Fibroblast of skin of left biceps (primary cell): ENCODE measurements at places on chromosomes 7 and 10.

- no peak for DNase-seq
Observed at GRCh38 chr10:97851341-97852001, 1.8 kb downstream of the GOLGA7B start.

- DNase-seq: no peak
Observed at GRCh38 chr10:115092555-115093285, 445 bp upstream of the ATRNL1 start.

GRCh38 chr7:50265968-50266634, 38.4 kb upstream of the IKZF1 start:
- DNase-seq: no peak

GRCh38 chr7:5636914-5637313, 144.5 kb downstream of the RNF216 start:
- peak; percentile 73 for DNase-seq

DNA sequence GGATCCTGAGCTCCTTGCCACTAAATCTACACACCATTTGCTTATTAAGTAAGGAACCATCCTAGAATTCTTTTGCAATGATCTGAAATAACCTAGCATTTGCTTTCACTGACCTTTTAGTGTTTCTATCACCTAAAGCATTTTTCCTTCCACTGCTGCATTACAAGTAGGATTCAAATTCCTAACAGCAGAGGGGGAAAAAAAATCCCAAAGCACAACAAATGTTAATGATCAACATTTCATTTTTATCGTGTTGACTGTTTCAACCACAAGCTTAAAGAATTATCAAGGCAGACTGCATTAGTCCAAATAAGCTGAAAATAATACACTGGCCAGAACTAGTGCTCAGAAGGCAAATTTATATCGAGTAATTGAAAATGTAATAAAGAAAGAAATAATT, 174.7 kb upstream of the TCF7L2 start:
- DNase-seq: no peak

DNA sequence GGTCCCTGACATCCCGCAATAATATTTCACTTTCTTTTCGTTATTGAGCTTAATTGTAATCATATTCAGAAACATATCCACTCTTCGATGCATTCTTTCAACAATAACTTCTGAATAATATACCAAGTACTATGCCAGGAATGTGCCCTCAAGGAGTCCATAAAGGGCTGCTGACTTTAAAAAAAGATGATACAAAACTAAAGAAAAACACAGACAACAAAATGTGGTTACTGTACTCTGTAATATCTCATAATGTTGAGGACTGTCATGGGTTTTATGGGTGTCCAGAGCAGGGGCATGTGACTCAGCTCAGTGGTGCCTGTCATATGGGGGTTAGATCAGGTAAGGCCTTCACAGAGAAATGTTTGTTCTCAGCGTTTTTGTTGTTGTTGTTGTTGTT, 73.7 kb downstream of the ARL4A start:
- no peak for DNase-seq

DNA sequence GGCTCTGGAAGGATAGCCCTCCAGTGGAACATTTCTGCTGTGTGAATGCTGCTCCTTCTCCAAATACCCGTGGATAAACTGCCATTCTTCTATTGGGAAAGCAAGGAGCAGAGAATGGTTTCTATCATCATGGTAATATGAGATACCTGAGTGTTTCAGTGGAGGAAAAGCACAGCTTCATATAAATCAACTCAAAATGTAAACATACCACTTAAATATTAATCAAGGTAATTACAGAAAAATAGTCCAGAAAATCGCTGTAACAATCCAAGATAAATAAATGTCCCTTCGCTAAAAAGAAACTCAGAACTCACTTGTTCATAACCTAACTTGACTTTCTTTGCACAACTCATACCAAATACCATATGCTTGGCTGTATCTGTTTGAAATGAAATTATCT, 635.8 kb downstream of the PARD3 start:
- DNase-seq: no peak

DNA sequence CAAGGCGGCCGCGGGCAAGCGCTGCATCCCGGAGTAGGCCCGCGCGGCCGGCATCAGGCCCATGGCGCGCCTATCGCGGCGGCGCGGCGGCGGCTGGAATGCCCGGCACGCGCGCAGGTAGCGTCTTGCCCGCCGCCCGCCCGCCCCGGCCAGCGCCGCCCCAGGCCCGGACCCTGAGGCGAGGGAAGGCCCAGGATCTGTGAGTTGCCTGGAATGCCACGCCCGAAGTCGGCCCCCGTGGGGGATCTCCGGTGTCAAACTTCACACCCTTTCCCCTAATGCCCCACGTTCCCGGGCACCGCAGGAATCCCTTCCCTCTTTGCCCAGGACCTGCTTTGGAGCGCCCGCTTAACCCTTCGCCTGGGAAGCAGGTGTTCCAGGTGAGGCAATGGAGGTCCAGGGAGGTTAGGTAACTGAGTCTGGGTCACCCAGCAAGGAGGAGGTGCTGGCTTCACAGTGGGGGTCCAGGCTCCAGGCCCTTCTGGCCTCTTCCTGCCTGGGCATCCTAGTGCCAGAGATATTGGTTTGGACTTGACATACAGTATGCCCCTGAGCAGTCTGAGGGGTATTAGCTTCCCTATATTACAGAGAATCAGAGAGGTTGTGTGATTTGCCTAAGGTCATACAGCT, 138.1 kb downstream of the ARHGAP22 start:
- DNase-seq: no peak

- DNase-seq: no peak
Observed at GRCh38 chr10:9362721-9363120, 1308.2 kb downstream of the GATA3 start.

DNA sequence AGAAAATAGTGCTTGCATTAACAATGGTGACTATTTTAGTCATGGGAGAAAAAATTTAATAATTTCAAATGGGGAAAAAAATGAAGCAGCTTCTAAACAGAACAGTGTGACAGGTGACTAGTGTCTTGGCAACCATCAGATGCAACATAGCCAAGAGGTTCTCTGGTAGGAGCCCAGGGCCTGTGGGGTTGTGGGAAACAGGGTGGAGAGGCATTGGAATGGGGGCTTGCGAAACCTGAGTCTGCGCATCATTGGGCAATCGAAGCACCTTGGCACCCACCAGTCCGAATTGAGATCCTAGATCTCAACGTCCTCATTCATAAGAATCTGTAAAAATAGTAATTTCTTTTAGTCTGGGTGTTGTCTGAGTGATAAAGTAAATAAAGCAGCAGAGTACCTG, 19.2 kb upstream of the PARD3 start:
- no peak for DNase-seq

- no peak for DNase-seq
Observed at GRCh38 chr10:88838766-88839350, 12.8 kb downstream of the ANKRD22 start.

- no peak for DNase-seq
Observed at GRCh38 chr10:22852712-22853353, 75.0 kb upstream of the ARMC3 start.

DNA sequence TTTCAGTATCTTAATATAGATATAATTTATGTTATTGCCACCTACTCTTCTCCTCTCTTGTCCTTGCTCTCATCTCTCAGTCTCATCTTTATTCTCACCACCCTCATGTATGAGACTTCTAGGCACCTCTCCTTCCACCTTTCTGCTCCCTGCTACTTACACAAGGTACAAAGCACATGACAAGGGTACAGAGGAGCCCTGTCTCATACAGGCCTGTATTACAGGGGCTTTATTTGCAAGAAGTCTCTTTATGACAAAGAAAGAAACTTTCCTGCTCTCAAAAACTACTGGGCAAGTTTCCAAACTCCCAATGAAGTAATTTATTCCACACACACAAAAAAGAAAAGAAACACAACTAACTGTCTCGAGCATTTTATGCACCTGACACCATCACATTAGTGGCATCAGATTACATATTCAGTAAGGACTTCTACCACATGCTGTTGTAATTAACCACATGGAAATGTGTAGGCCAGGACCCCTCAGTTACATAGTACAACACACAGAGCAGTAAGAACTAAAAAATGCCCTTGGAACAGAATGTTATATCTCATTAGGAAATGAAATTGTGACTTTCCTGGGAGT, 253.1 kb downstream of the FZD1 start:
- no peak for DNase-seq

GRCh38 chr7:45192621-45193041, 35.0 kb downstream of the RAMP3 start:
- DNase-seq: no peak

- no peak for DNase-seq
Observed at GRCh38 chr10:17693009-17693408, 49.1 kb downstream of the STAM start.

DNA sequence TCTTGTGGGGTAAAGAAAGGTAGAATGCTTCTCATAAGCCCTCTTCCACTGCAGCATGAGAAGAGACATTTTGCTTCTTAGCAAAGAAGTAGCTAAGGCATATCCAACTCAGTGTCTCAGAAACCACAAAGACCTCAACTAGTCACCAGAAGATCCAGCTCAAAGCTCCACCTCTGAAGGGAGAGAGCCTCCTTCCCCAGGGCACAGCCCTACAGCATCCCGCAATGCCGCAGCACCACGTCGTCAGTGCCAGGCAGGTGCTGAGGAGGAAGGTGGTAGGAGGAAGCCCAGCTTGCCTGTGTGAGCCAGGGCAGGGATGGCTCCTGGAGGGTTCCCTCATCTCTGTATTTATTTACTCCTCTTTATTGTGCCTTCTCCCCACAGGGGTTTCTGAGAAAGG, 385.6 kb upstream of the NPVF start:
- DNase-seq: no peak

DNA sequence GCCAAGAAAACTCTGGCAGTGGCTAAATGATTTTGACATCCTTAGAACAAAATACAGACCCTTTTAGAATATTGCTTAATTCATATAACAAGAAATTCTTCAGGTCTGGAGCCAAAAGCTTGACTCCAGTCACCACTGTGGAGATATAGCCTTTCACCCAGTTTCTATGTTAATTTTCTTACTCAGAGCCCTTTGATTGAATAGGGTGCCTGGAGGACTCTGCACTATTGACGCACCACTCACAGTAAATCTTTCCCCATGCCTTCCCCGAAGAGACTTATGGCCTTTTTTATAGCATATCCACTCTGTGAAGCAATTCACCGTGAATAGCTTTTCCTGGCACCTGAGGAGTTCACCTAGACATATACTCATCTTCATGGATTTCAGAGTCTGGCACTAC, 613.8 kb downstream of the ZWINT start:
- DNase-seq: no peak

DNA sequence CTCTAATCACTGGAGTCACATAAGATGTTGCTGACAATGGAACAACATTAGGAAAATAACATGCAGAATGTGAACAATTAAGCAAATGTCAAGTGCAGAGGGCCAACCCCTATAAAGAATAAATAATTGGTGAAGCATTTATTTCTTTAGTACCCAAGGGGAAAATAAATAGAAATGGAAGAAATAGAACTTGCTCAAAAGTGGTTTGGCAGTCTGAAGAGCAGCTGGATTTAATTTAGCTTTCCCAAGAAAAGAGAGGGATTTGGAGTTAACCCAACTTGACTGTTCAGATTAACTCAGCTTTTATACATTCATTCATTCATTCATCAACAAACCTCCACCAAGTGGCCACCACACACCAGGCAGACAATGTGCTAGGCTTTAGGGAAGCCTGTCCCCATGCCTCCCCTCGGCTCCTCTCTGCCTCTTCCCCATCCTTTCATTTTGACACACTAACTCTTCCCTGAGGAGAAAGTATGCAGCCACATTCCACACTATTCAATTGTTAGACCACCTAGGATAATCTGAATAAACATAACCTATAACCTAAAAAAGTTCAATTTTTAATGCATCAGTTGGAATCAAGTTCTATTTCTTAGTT, 295.5 kb downstream of the AHR start:
- DNase-seq: peak; percentile 81

DNA sequence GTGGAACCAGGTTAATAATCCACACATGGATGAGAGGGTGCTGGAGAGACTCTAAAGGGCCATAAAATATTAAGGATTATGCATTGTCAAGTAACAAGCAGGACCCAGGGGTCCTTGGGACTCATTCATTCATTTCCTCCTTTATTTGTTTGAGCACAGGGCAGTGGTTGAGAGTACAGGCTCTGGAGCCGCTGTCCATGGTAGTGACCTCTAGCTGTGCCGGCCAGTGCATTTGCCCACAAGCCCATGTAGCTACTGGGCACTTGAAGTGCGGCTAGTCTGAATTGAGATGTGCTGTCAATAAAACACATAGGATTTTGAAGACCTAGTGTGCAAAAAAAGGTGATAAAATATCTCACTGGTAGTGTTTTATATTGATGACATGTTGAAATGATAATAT, 137.6 kb downstream of the C10orf105 start:
- no peak for DNase-seq

GRCh38 chr10:86585037-86585929, 63.7 kb upstream of the WAPL start:
- peak; percentile 12 for DNase-seq

DNA sequence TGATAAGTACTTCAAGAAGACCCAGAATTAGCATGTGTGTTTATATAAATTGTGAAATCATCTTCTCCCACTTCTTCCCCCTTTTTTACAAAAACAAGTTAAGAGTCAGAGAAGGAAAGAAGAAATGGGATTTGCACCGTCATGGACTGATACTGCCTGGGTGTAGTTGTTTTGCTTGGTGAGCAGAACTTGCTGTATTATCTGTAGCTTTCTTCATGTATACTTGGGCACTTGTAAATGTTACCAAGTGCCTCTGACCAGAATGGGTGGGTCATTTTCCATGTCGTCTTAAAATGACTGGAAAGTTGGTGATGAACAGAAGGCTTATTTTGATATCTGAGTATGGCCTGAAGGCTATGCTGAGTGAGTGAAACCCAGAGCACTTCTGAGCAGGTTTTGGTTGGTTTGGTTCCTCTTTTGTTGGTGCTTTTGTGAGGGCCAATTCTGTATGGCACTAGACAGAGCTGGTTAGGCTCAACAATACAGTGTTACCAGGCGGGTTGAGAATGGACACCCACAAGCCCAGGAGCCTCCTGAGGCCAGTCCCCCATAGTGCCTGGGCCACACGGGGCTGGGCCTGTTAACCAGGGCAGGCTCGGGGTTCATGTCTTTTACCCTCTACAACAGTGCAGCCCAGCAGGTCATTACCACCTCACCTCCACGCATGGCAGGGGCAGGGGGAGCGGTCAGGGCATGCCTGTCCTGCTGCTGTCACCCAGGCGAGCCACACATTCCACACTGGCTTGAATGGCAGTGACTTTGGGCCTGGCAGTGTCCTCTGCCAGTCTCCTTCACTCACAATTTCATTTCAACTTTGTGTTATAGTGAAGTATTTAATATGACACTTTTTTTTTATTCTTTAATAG, 115.1 kb downstream of the CCNY start:
- no peak for DNase-seq

- no peak for DNase-seq
Observed at GRCh38 chr10:113565364-113565763, 12.5 kb downstream of the HABP2 start.
